ENCODE measurements at places on chromosomes 6 and 20.

GRCh38 chr20:60255415-60255814 is 297.2 kb downstream of the CDH26 start:
- DNase-seq: no peak

- DNase-seq: no peak
Observed at GRCh38 chr6:9623228-9623832, 791.5 kb downstream of the TFAP2A start.

DNA sequence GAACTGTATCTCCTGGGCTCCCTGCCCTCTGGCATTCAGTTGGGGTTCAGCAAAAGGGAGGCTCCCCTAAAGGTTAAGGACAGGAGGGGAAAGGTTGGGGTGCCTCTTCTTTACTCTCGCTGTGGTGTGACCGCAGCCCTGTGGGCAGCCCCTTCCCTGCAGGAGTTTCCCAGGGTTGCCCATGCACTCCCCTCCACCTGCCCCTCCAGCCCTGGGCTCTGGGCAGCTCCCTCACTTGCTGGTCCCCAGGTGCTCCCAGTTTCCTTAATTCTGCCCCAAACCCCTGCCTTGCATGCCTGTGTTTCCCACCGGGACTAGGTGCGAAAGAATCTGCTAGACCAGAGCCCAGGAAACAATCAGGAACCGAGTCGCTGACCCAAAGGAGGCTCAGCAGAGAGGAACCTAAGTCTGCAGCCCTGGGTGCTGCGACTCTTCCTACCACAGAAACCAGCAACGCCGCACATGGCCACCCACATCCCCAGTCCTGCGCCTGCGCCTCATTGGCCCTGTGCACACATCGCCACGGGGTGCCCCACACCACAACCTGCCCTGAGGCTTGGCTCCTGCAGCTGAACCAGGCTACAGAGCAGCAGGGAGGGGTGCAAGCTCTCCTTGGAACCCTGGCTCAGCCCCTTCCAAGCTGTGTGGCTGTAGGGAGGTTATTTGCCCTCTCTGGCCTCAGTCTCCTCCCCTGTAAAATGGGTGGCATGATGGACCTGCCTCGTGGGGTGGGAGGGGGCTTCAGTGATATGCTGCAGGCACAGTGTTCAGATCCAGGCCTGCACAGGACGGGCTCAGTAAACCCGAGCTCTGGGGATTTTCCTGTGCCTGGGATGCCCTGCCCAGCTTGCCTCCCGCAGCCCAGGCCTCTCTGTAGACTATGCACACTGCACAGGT is 487.6 kb downstream of the PREX1 start:
- DNase-seq: no peak

DNA sequence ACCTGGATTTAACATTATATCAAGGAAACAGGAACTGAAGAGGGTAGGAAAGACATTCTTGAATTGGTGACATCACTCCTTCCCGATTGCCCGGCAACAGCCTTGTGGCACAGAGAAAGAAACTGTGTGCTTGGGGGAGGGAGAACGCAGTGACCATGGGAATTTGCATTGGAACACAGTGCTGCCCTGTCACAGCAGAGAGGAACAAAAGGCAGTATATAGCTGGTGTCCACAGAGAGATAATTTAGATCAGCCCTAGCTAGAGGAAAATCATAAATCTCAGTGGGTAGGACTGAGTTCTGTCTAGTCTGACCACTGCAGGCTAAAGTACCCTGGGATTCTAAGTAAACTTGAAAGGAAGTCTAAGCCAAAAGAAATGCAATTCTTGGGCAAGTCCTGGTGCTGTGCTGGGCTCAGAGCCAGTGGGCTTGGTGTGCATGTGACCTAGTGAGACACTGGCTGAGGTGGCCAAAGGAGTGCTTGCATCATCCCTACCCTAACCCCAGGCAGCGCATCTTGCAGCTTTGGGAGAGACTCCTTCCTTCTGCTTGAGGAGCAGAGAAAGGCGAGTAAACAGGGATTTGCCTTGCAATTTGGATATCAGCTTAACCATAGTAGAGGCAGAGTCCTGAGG is 697.6 kb downstream of the HACE1 start:
- no peak for DNase-seq

GRCh38 chr20:41563087-41563486 is 55.1 kb downstream of the CHD6 start:
- DNase-seq: no peak

- DNase-seq: no peak
Observed at GRCh38 chr20:48486065-48486464, 341.7 kb downstream of the PREX1 start.

- no peak for DNase-seq
Observed at GRCh38 chr20:49219924-49220831, 962 bp downstream of the DDX27 start.

- no peak for DNase-seq
Observed at GRCh38 chr6:3631877-3632276, 119.6 kb downstream of the PXDC1 start.

GRCh38 chr6:134020071-134020470 is 32.4 kb downstream of the SLC2A12 start:
- no peak for DNase-seq

DNA sequence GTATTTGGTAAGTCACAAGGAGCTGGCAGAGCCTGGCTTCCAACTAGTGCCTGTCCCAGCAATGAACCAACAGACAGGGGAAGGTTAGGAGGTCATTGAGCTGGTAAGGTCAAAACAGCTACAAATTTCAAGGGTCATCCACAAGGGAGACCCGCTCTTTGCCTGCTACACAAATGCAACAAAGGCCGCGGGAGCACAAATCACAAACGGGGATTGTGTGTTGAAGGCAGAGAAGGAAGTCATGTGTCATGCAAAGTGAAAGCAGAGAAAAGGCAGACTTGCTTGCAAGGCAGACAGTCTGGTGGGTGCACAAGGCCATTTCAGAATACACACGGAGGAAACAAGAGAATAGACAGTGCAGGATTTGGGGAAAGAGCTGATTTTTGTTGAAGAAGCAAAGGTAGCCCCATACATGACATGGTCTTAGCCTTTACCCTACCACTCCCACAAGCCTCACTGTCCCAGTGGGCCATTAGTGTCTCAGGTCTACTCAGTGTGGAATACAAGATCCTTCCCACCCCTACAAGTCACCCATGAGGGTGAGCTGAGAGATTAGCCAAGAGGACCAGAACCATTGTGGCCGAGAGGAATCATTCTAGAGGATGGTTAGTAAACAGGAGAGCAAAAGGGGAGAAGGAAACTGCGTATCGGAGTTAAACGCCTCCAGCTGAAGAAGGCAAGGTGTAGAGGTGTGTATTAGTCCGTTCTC is 18.1 kb upstream of the SAMHD1 start:
- DNase-seq: no peak

GRCh38 chr6:154012852-154013251 is 26.2 kb upstream of the OPRM1 start:
- no peak for DNase-seq

DNA sequence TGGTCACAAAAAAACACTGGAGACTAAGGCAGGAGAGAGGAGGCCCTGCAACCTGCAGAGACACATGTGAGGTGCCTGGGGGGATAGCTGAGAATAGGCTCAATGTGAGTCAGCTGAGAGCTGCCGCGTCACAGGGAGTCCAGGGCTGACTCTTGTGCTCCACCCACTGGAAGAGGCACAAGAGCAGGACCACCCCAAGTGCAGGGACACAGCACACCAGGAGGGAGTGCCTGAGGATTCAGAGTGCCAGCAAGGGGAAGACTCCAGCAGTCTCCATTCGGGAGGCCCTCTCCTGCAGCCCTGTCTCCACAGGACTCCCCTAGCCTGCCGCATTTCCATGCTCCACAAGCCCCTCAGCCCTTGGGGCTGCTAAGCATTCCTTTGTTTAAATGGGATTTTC is 105.5 kb downstream of the HUS1B start:
- no peak for DNase-seq

DNA sequence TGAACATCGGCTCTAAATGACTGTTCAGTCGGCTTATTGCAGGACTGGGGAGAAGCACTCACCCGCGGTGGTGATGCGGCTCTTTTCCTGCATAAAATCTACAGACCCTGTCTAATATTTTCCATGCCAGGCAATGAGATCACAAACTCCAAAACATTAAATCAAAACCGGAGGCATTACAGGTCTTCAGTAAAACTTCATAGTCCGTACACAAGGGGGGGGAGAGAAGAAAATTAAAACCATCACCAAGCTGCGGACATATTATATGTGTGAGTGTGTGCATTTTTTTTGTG is 6.3 kb upstream of the PAX1 start:
- DNase-seq: no peak

- DNase-seq: no peak
Observed at GRCh38 chr6:97059473-97059872, 134.9 kb downstream of the KLHL32 start.

DNA sequence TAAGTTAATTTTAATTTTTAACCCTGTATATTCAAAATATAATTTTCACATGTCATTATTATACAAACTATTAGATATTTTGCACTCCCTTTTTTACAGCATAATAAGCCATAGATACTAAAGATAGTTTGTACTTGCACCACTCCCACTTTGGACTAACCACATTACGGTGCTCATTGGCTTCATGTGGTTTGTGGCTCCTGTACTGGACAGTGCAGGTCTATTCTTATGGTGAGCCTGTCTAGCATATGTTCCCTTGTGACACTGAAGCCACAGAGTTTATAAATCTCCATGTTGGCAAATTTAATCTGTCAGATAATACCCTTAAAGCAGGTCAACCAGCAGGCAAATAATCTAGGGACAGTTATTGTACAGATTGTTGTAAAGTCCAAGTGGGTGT is 354.4 kb upstream of the KCNQ5 start:
- no peak for DNase-seq

DNA sequence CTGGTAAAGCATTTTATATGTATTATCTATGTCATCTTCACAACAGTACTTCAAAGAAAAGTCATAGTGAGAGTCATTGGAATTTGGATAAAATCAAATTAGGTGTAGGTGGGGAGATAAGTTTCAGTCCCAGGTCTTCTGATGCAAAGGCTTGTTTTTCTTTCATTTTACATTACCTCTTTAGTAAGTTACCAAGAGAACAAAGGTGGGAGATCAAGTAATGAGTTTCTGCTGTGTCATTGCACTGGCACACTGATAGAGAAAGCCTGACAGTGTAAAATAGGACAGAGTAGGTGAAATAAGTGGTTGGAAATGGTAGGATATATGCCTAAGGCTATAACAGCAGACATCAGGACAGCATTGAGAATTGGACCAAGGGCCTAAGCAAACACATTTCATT is 250.4 kb downstream of the NKAIN2 start:
- no peak for DNase-seq

GRCh38 chr6:25277857-25278256 is 1.3 kb upstream of the CARMIL1 start:
- DNase-seq: no peak

DNA sequence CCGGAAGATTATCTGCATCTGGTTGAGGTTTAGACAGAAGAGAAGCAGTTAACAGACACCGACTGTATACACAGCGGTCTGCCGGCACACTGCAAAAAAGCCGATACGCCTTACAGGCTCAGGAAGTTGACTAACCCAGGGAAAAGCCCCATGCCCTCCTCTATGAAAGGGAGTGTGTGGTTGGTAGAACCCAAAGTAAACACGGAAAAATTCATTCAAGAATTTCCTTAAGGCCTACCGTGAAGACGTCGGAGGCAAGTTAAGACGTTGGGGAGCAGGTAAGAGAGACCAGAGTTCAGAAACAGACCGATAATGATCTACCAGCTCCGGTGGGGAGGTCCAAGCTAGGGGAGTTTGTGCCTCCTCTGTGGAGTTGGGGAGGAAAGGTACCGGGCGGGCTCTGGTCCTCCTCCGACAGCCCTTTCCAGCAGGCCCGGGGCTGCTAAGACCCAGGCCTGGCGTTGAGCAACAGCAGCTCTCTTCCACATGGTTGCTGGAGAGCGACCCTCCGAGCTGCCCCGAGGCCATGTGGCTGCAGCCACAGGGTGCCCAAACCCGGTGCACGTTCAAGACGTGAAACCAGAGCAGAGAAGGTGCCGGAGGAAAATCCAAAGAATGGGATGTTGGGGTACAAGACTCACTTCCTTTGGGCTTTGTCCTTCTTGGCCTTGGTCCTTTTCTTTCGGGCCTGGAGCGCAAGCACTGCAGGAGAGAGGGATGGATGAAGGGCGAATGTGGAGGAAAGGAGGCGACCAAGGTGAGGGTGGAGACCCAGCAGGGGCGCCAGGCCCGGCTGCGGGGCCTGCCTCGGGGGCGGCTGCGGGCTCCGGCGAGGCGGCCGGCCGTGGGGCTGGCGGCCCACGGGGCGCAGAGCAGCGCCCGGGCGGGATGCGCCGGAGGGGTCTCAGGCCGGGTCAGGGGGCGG is 809 bp downstream of the SRPK1 start:
- peak; percentile 16 for DNase-seq

All from stimulated activated CD4-positive, alpha-beta T cell treated with anti-CD3 and anti-CD28 coated beads, Interleukin-1b, Interleukin-23, amount 100 ng/mL, for 1 hour (primary cell).